WERI-Rb-1 (cell line): ENCODE measurements at places on chromosomes 3 and 15.

DNA sequence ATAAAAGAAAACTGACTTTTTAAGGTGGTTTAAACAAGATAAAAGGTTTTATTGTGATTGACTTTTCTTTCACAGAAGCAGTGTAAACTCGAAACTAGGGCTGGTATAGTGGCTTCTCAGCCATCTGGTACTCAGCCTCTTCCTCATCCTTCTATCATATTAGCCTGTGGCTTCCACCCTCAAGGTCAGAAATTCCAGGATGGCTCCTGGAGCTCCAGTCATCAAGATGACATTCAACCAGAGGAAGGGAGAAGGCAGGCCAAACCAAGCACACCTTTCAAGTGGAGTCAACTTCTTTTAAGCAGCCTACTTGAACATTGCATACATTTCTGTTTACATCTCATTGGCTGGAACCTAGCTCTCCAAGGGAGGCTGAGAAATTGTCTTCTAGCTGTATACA, 1.3 kb upstream of the MESD start:
- DNase-seq: no peak

GRCh38 chr3:139774560-139775302, 97.0 kb upstream of the NMNAT3 start:
- no peak for DNase-seq

DNA sequence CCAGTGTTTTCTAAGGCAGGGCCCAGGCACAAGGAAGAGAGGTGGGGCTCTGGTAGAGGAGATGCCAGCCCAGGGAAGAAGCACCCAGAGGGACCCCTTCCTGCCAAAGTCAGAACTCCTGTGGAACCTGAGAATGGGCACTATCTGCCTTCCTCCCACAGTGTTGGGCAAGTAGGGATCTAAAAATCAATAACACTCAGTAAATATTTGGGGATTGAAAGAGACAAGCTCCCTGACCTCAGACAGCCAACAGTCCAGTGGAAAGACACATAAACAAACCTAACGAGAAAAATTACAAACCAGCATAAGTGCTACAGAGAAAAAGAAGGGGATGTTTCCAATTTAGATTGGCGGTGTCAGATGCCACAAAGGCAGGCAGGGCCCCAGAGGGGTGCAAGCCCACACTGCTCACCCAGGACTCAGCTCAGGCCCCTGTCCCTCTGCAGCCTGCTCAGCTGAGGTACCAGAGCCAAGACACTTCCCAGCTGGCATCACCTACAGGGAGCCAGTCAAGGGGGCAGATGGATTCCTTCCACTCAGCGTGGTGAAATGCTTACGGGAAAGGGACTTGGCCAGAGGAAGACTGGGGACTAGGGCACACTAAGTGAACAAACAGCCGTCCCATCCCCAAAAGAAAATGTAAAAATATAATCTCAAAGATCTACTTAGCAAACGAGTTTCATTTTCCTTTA, 15.9 kb downstream of the ADCY5 start:
- DNase-seq: no peak

DNA sequence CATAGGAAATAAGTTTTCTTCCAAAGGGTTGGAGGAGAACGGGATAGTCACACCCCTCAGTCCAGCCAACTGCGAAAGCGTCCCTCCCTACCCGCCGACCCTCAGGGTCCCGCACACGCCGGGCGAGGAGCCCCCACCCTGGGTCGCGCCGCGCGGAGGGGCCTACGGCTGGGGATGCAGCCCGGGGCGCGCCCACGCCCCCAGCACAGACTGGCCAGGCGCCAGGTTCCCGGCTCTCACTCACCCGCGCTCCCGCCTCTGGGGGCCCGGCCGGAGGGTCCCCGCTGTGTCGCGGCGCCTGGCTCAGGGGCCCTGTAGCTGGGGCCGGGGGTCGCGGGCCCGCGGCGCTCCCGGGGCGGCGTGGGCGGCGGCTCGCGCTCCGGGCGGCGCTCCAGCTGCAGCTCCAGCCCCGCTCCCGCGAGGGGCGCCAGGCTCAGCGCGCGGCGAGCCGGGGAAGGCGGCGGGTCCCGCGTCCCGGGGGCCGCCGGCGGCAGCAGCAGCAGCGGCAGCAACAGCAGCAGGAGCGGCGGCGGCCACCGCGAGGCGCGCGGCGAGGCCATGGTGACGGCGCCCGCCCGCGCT, 375 bp downstream of the HEG1 start:
- DNase-seq: no peak

DNA sequence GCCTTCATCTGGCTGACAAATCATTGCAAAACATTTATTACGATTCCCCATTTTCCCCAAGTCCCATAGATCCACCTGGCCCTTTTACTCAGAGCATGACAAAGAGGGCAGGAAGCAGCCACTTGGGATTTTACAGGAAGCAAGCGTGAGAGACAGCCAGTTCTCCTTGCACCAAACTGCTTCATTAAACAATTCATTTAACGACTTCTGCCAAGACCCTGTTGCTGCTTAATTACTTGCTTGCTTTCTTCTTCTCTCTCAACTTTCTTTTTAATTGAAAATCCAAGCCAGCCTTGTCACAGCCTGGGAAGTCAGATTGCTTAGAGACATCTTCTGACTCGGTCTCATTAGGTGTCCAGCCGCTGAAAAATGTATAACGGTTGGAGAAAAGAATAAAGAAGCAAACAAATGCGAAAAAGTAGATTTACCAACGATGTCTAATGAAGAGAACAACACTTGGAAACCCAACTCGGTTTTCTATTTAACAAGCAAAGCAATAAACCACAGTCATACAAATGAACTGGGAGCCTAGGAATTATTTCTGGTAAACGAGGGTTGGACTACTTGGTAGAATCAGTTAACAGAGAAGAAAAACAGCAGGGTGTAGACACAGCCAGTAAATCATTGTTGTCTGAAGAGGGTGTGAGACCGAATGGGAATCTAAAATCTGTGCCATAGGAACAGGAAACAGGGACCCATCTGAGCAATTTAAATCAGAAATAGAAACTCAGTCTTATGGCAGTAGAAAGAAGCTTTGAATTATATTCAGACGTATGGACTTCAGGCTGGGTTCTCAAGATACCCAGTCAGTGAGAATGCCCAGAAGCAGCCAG, 298.3 kb downstream of the LRRC3B start:
- no peak for DNase-seq

DNA sequence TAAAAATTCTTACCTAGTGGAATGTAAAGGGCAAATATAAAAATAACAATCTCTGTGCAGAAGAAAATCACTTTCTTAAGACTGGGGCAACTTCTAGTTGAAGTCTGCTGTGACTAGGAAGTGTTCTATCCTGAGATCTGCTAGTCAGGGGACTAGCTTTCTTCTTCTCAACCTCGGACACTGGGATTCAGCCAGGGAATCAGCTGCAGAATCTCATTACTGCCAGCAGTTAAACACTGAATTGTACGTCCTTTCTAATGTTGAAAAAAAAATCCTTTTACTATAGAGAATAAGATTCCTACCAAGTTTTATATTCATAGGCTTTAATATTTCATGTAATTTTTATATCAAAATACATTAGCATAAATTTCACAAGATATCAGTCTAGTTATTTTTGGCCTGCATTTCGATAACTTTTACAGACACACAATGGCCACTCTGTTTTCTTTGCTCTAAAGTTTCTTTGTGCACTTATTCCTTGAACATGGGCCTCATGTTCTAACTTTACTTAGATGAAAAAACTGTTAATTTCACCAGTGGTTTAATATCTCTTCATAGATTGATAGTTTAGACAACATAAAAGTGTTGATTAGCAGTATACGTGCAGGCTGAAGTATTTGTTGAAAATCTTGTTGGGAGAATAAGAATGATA, 2.6 kb upstream of the NEO1 start:
- DNase-seq: no peak

DNA sequence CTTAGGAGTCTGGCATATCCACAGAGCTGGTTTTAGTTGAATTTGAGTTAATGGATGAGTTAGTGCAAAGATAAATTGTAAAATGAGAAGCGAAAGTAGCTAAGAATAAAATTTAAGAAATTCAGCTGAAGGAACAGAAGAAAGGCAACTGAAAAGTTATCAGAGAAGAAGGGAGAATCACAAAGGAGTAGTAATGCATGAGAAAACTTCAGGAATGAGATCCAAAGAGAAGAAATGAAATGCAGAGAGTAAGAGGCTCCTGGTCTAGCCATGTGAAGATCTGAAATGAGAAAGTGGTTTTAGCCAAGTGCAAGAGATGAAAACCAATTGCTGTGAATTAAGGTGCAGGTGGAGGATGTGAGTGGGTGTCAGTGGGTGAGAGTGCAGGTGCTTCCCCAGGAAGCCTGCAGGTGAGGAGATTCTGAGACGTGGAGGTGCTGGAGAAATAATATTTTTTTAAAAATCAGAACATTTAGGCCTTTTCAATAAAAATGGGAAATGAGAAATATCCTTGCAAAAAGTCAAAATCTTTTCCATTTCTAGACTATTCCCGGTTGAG, 18.5 kb downstream of the KBTBD8 start:
- no peak for DNase-seq

DNA sequence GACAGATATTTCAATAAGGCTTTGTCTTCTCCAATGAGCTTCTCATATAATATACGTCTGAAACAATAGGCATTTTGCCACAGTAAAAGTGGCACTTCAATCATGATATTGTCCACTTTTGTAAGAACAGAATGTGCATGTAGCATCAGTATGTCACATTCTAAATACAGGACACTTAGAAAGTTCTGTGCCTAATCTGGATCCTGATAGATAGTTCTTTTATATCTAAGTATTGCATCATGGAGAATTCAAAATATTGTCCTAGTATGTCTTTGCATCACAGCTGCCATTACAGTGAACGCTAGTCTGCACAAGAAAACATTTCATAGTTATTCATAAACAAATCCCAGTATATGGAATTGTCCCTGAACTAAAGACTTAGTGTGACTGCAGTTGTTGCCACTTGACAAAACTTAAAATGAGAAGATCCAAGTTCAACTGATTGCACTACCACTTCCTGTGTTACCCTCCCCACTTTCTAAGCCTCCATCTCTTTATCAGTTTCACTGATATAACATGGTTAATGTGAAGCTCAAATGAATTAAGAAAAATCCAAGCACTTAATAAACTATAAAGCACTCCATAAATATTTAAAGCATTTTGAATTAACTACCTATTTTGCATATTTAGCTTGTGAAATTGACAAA, 19.6 kb downstream of the LRRFIP2 start:
- DNase-seq: no peak

GRCh38 chr3:124345845-124346244, 353.9 kb upstream of the ROPN1 start:
- DNase-seq: no peak

GRCh38 chr3:64164349-64164748, 60.9 kb downstream of the PRICKLE2 start:
- DNase-seq: no peak

- DNase-seq: no peak
Measured at GRCh38 chr3:190083635-190084034, 37.1 kb downstream of the P3H2 start.

DNA sequence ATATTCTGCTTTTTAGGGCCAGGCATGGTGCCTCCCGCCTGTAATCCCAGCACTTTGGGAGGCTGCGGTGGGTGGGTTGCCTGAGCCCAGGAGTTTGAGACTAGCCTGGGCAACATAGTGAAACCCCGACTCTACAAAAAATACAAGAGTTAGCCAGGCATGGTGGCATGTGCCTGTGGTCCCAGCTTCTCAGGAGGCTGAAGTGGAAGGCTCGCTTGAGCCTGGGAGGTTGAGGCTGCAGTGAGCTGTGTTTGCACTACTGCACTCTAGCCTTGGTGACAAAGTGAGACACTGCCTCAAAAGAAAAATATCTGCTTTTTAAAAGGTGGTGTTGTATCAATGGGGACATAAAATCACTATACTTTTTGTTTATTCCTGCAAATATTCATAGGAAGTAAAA, 112.8 kb downstream of the C3orf38 start:
- DNase-seq: no peak

DNA sequence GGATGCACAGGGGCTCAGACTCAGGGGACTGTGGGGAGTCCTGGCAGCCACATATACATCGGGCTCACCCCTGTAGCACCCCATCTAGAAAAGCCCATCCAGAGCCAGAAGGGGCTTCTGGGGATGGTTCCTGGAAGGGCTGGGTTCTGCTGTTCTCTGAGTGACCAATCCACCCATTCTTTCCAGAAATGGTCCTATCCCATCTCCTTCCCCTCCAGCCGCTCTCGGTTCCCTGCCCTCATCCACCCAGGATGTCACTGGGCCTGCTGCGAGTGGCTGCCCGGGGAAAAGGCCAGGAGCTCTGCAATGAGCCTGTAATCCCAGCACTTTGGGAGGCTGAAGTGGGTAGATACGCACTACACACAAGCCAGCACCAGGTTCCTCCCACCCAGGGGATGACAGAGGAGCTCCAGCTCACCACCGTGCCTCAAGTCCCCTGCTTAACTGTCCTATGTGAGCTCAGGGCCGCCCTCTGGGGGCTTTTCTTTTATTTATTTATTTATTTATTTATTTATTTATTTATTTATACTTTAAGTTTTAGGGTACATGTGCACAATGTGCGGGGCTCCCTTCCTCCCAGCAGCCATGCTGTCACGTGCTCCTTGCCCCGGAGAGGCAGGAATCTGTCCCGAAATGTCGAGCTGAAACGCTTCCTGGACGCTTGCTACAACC, 13.6 kb upstream of the CSK start:
- no peak for DNase-seq

DNA sequence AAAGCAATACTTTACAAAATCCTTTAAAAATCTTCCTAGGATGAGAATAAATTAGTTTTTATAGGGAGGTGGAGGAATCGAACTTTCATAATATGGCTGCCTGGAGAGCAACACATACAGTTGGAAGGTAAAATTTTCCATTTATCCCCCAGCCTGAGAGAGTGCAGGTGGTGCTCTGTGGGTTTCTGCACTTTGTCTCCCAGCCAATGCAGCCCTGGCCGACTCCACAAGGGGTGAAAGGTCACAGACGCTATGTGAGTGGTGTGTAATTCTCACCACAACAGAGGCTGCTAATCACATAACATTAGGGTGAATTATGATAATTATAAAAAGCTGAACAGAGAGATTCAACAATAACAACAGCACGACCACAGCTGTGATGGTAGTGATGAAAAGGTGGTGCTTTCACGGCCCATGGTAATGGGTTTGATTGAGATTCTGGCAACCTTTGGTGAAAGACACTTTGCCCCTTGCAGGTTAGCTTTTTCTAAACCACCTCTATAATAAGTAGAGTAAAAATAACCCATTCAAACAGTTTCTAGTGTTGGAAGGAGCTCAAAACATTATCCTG, 30.1 kb upstream of the NANOGP8 start:
- no peak for DNase-seq

DNA sequence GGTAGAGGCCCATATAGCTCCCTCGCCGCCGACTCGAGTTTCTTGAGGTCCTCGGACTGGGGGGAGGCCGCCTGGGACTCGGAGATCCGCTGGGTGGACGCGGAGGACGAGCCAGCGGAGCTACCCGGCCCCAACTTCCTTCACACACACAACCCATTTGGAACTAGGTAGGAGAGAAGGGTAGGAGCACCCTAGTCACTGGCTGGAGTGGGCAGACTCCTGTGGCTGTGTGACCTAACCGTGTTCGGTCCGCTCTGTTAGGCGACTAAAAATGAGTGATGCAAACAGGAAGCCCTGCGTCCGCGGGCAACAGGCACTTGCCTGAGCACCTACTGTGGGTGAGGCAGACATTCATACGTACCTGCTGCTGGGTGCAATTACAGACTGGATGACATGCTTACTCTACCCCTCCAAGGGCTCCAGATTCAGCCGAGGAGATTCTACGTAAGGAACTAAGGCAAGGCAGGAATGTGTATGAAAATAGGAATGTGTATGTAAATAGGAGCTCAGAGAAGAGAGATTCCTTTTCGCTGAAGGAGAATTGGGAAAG, 4.6 kb upstream of the SIN3A start:
- DNase-seq: no peak

GRCh38 chr3:70431911-70432310, 119.5 kb upstream of the MDFIC2 start:
- DNase-seq: no peak
